ENCODE measurements at places on chromosomes 11 and 22.

- no peak for DNase-seq
Observed at GRCh38 chr11:86816251-86816726, 15.9 kb downstream of the PRSS23 start.

DNA sequence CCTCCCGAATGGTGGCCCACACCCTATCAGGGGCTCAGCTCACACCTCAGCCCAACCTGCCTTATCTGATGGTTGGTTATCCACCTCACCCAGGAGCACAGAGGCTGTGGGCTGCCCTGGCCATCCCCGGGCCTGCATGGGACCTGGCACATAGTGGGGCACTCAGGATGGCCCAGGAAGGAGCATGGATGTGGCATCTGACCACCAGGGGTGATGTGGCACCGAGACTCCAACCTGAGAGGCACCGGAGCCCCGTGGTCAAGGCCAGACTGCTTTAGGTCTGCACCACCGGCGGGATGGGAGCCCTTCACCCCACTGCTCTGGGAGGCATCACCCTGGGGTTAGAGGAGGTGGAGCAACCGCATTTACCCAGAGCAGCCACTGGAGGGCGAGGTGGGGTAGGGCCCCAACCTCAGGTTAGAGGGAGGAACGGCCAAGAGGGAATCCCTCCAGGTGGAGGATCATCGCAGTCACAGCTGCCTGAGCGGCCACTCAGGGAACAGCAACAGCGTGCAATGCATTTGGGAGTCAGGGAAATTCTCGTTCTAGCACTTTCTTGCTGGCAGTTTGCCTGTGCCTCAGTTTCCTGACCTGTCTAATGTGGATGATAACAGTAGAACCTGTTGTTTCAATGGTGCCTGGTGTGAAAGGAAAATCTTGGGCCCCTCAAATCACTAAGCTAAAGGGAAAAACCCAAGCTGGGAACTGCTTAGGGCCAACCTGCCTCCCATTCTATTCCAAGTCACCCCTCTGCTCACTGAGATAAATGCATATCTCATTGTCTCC lies 52.9 kb upstream of the CARS1 start:
- peak; percentile 69 for DNase-seq

GRCh38 chr22:37639070-37639760 lies at the start of gene SH3BP1:
SH3BP1 (plus strand) TSS chr22:37639669; CDS start chr22:37639788, 119 bp downstream.
- DNase-seq, result peak; percentile 93

- peak; percentile 69 for DNase-seq
Observed at GRCh38 chr22:24807284-24807950, 1.4 kb downstream of the SGSM1 start.

- no peak for DNase-seq
Observed at GRCh38 chr22:27878541-27878940, 40.5 kb downstream of the PITPNB start.

GRCh38 chr22:20758688-20759087 lies 15.2 kb upstream of the SERPIND1 start:
- DNase-seq, result no peak

DNA sequence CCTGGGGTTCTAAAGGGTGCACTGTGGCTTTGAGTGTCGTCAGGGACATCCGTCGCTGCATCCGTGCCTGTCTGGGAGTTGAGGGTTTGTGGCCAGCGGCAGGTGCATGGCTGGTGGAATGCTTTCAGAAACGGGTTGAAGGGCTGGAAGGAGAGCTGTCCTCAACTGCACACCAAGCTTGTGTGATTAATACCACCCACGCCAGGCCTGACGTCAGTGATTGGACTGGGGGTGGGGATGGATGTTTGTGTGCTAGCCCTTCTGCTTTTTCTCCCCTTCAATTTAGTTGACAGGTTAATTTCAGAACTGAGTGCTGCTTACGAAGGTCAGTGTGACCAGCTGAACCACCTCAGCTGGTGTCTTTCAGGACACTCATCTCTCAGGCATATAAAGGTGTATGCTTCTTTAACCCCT lies 3.2 kb upstream of the GAB2 start:
- DNase-seq, result peak; percentile 86

- no peak for DNase-seq
Observed at GRCh38 chr22:46088541-46089311, 61.6 kb upstream of the PPARA start.

GRCh38 chr11:73425108-73425507 lies 48.9 kb downstream of the RELT start:
- DNase-seq, result no peak

- no peak for DNase-seq
Observed at GRCh38 chr22:45039133-45039532, 29.3 kb upstream of the PHF21B start.

DNA sequence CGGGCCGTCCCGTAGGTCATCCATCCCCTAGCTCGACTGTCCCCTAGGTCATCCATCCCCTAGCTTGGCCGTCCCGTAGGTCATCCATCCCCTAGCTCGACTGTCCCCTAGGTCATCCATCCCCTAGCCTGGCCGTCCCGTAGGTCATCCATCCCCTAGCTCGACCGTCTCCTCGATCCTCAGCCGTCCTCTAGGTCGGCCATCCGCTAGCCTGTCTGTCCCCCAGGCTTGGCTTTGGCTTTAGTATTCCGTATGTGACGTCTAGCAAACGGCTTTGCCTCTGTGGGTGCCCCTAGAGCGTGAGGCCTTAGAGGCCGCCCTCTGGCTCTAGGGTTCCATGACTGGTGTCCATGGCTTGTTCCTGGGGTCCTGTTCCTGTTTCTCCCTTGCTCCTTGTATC lies 40.6 kb upstream of the BID start:
- no peak for DNase-seq

- no peak for DNase-seq
Observed at GRCh38 chr11:19817870-19818269, 105.2 kb downstream of the NAV2 start.

DNA sequence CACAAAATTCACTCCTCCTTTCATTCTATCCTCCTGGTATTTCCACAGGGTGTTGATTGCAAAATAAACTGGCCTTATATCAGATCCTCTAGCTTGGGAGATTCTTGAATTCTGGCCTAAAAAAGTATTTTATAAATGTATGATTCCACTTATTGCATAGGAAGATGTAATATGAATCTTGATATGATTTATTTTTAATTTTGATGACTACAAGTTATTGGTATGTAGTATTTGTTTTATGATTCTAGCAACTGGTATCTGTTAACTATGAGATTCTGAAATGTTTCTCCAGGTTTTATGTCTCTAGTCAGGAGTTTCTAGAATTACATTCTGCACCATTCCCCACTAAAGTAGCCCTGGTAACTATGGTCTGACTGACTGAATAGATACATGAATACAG lies 373.9 kb upstream of the C11orf87 start:
- no peak for DNase-seq

DNA sequence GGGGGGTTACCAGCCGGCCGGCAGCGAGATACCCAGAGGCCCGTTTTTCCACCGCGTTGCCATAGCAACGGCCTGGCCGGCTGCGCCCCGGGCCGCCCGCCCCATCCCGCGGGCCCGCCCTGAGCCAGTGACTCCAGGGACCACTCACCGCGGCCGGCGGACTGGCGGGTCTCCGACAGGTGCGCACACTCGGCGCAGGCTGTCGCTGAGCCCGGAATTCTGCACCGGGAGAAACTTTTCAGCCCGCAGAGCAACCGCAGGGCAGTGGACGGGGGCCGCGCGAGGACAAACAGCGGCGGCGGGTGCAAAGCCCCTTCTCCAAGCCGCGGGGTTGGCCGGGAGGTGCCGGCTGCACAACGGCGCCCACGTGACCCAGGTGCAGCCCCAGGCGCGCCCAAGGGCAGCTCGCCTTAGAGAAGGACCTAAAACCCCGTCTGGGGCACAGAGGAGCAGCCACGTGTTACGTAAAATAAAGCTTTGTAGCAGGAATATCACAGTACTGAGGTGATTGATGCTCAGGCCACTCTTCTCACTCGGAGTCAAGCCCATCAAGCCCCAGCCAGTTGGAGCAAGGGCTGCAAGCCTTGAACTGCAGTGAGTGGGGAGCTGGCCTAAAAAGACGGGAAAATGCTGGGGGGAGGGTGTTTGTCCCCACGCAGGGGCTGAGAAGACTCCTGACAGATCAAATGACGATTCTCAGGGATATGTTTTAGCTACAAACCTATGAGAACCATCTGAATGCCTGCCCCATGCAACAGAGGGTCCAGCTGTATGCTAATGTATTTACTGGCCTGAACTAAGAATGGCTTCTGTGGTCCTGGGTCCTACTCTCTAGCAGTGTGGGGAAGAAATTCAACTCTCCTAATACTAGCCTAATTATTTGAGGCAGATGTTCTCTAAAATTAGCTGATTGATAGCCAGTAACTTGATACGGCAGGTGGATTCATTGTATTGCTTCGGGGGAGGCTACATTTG lies at the start of gene STK33:
Gene STK33 (minus strand): TSS at position 294 of the 975 bp plus-strand sequence. CDS start 119,323 bp downstream, outside the sequence.
- DNase-seq, result peak; percentile 73

DNA sequence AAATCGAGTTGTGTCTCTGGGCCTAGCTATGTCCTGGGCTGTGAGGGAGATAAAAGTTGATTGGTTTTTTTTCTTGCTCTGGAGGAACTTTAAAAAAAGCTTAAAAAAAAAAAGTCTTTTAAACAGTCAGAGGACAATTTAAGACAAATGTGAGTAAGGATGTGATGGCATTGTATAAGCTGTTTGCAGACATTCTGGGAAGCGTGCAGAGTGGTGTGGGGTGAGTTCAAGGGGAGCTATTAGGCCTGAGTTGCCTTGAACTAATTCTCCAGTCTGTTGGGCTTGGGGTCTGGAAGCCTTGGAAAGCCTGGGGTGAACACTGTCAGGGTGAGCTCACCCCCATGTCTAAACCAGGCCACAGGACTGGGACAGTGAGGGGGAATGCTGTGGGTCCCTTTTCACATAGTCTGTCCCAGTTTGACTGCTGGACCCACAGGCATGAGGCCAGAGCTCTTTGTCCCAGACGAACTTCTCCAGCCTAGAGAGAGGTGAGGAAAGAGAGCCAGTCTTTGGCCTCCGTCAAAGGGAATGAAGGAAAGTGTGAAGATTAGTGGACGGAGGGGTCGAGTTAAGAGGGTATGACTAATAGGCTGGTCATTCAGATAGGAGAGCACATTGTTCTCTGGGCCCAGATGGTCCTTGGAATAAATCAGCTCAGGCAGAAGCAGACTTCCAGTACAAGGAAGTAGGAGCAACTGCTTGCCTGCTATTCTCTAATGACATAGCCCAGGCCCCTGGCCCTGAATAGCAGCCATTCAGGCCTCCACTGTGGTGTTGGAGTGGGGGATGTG lies 76.4 kb upstream of the NNMT start:
- DNase-seq, result peak; percentile 96

GRCh38 chr11:131157678-131158077 lies 212.7 kb upstream of the NTM start:
- no peak for DNase-seq

DNA sequence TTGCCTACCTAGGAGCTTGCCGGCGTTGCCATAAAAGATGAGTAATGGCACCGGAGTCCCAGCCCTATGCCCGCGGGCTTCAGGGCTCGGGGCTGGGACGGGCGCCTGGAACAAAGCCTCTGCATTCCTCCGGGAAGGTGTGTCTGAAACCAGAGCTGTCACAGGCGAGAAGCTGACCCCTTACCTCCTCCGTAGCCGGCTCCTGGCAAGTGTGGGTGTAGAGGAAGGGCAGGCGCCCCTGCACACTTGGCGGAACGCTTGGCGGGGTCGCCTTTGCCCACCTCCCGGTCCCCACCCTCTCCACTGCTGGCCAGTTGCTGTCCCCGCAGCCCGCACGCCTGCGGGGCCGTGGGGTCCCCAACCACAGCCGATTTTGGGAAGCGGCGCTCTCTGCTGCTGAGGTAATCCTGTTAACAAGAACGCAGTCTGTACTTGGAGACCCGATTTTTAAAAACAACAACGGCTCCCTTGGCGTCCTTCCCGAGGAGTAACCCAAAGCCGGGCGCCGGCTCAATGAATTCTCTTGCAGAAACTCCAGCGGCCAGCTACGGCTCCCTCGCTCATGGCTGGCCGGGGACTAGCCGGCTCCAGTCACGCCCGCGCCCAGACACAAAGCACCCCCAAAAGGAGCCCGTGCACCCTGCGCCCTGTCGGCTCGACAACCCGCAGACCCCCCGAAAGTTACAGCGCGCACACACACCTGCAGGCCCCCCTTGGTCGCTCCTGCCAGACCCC lies 89.2 kb downstream of the PLEKHA7 start:
- DNase-seq, result peak; percentile 94

DNA sequence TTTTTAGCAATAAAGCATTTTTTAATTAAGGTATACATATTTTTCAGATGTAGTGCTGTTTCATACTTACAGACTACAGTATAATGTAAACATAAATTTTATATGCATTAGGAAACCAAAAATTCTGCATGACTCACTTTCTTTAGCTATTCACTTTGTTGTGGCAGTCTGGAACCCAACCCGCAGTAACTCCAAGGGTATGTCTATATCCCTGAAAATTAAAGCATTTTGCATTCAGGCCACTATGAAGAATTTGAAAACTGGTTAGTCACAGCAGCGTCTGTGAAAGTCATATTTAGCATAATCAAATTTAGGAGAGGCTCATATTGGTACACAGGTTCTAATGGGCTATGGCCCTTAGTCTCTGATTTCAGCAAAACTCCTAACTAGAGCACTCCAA lies 46.8 kb downstream of the BBOX1 start:
- DNase-seq, result no peak

GRCh38 chr11:47856186-47856585 lies 8.0 kb upstream of the NUP160 start:
- DNase-seq, result no peak

GRCh38 chr11:63007920-63008319 lies 7.7 kb downstream of the SLC22A8 start:
- DNase-seq, result no peak

GRCh38 chr22:31926969-31927368 lies 17.4 kb upstream of the YWHAH start:
- peak; percentile 68 for DNase-seq

DNA sequence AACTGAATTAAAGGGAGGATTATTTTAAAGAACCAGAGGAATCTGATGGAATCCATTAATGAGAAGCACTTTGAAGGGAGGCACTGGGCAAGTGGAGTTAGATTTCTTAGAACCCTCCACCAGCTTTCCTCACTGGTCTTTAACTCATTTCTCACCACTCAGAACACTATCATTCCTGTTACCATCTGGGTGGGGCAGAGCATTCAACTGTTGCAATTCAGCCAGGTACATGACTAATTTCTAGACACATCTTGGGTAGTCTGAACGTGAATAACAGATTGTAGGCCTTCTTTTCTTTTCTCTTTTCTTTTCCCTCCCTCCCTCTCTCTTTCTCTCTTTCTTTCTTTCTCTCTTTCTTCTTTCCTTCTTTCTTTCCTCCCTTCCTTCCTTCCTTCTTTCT lies 15.5 kb upstream of the MMP1 start:
- no peak for DNase-seq

GRCh38 chr11:83152264-83152663 lies 4.7 kb upstream of the PCF11 start:
- DNase-seq, result no peak

Data from islet precursor cell (in vitro differentiated cells).